ENCODE measurements at places on chromosomes 11 and 22.

DNA sequence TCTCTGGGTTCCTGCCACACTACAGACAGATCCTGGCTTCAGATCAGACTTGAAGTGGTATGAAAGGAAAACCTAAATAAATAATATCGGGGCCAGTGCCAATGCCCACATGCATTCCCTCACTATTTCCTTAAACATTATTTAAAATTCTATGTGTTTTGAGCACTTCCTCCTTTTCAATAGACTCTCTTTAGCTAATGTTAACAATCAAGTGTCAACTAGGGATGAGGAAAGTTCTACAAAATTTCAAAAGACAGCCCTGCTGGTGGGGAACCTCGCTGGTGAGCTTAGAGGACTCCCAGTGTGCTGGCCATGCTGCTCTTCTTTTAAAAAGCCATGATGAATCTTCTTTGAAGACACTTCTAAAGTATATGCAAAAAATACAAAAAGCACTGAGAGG is 87.5 kb downstream of the ENTHD1 start:
- DNase-seq: no peak

- no peak for DNase-seq
These were observed 43.5 kb downstream of the GGTLC2 start for GRCh38 chr22:22687638-22688500.

- no peak for DNase-seq
These were observed 47.6 kb upstream of the NAV2 start for GRCh38 chr11:19664886-19665548.

GRCh38 chr11:12131943-12132789 is 21.8 kb downstream of the MICAL2 start:
- DNase-seq: no peak

GRCh38 chr11:34640050-34640923 is 19.4 kb downstream of the EHF start:
- no peak for DNase-seq

GRCh38 chr22:31561238-31561887 is 65.0 kb downstream of the SFI1 start:
- peak; percentile 43 for DNase-seq

- DNase-seq: no peak
These were observed 74.9 kb upstream of the NARS2 start for GRCh38 chr11:78649361-78650215.

GRCh38 chr11:70861559-70861958 is 390.8 kb downstream of the SHANK2 start:
- DNase-seq: no peak

Measured in stimulated activated CD4-positive, alpha-beta T cell treated with anti-CD3 and anti-CD28 coated beads, Interleukin-15, amount 100 ng/mL, for 48 hours (primary cell).